Activated T-cell treated with anti-CD3 and anti-CD28 coated beads for 48 hours (primary cell): ENCODE measurements at places on chromosomes 13 and 19.

DNA sequence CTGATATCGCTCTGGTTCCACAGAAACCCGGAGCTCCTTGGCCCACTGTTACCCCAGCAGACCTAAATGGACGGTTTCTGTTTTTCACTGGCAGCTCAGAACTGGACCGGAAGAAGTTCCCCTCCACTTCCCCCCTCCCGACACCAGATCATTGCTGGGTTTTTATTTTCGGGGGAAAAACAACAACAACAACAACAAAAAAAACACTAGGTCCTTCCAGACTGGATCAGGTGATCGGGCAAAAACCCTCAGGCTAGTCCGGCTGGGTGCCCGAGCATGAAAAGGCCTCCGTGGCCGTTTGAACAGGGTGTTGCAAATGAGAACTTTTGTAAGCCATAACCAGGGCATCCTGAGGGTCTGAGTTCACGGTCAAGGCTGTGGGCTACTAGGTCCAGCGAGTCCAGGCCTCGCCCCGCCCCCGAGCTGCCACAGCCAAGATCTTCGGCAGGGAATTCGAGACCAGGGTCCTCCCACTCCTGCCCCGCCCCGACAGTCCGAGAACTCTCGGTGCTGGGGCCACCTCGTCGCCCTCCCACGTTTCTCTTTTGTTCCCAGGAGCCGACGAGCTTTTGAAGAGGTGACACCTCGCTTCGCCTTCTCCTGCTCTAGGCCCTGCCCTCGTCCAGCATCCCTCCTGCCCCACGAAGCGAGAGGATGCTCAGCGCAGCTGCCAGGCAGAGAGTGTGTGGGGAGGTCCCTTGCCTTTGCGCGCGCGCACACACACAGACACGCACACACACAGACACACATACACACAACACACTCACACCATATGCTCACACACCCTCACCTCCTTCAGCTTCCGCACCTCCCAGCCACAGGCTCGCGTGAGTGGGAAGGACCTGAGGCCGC, 8.8 kb downstream of the ZIC2 start:
- DNase-seq, result no peak

DNA sequence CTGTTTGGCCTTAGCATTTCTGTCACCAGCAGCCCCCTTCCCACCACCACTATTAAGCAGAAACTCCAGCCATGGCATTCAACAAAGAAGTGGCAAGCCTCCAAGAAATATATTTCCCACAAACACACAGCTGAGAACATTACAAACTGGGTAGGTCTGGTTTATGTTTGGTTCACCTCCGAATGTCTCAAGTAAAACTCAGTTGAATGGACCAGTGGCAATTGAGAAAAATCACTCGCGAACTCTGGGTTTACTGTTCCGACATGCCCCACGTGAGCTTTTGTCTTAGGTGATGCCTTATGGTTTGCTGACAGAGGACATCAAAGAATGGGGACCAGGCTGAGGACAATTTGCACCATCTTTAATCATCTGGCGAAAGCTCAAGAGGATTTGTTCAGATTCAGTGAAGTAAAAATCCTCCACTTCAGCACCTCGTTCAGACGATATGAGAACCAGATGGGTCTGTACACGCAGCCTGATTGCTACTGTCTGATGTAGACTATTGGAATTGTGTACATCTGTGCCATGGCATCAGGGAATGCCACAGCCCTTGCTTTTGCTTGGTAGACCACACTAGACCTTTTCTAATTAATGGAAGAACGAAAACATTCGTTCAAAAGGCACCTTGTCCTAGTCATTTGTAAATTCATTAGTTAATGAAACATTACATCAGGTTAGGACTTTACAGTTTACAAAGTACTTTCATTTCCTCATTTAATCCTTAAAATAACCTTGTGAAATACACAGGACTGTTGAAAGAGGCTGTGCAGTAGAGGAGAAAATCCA, 59.4 kb downstream of the SLC10A2 start:
- no peak for DNase-seq

GRCh38 chr19:51367255-51367564, 1.0 kb upstream of the ETFB start:
- no peak for DNase-seq

- DNase-seq, result no peak
Observed at GRCh38 chr19:38323291-38323690, 3.6 kb downstream of the KCNK6 start.

- no peak for DNase-seq
Observed at GRCh38 chr13:49464085-49464484, 20.0 kb downstream of the SETDB2 start.

DNA sequence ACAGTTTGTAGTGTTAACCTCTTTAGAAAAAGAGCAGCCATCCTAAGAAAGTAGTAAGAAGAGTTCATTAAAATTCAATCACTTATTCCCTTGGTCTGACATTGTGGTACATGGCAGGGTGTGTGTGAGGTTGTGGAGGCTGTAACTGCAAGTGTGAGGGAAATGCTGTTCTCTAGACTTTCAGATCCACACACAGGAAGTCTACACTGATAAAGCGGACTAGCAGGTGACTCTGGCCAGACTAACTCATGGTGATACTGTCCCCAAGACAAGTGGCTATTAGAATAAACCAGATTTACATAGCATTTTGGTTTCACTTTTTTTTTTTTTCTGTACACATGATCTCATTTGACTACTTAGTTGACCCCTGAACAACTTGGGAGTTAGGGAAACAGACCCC, 10.0 kb downstream of the MTIF3 start:
- DNase-seq, result no peak

- DNase-seq, result no peak
Observed at GRCh38 chr19:27759896-27760295, 1453.1 kb downstream of the UQCRFS1 start.

DNA sequence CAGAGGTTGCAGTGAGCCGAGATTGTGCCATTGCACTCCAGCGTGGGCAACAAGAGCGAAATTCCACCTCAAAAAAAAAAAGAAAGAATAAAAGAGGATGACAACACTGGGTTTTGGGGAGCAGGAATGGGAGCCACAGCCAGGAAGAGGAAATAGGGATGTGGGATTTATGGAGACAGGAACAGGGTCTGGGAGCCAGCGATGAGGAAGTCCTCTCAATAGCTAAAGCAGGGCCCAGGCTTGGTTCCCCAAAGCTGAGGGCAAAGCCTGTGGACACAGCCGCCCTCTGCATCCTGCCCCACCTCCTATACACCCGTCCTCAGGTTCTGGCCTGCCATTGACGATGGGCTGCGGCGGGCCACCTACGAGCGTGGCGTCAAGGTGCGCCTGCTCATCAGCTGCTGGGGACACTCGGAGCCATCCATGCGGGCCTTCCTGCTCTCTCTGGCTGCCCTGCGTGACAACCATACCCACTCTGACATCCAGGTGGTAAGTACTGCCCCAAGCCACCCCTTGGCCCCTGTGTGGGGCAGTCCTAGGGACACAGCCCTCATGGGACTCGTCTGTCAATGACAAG, 13.6 kb downstream of the HIPK4 start:
- DNase-seq, result no peak

DNA sequence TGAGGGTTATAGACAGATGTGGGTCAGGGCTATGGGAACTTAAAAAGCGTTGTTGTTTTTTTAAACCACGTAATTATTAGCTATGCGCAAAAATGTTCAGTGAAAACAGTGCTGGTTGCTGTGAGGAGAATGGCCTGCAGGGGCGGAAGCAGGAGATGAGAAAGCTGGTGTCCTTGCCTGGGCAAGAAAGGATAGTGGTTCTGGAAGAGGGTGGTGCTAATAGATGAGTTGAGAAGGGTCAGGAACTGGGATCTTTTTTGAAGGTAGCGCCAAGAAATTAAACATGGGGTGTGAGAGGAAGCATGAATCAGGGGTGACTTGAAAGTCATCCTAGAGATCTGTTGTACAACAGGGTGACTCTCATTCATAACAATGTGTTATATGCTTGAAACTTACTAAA, 4.8 kb upstream of the SMG9 start:
- no peak for DNase-seq

DNA sequence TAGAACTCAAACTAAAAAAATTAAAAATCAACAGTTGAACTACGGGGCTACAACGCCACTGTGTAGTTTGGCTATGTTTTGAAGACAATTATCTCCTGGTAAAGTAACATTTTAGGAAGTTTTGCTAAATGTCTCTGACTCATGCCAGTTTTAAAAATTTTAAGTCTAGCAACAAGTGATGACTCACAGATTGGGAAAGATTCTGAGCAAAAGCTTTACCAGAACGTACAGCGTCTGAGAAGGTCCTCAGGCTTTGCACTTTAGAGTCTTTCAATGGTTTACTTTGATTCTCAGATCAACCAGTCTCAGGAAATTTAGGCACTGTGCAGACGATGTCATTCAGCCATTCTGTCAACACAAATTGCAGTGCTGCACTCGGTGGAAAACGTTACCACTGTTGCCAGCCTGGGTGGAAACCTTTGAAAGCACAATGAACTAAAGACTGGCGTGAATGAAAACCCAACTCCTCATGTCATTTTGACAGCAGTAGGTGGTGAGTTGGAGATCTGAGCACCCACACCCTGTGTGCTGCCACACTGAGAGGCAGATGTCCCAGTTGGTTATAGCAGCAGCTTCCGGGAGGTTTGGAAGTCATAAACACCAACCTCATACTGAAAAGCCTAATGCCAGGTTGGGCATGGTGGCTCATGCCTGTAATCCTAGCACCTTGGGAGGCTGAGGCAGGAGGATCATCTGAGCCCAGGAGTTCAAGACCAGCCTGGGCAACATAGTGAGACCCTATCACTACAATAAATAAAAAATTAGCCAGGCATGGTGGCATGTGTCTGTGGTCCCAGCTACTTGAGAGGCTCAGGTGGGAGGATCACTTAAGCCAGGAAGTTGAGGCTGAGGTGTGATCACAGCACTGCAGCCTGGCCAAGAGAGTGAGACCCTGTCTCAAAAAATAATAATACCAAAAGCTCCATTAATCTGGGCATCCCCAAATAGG, 6.3 kb upstream of the WTIP start:
- no peak for DNase-seq

- no peak for DNase-seq
Observed at GRCh38 chr13:111115061-111115964, at the start of gene ARHGEF7. ARHGEF7 (plus strand) TSS chr13:111115310; CDS start chr13:111115527, 217 bp downstream.

DNA sequence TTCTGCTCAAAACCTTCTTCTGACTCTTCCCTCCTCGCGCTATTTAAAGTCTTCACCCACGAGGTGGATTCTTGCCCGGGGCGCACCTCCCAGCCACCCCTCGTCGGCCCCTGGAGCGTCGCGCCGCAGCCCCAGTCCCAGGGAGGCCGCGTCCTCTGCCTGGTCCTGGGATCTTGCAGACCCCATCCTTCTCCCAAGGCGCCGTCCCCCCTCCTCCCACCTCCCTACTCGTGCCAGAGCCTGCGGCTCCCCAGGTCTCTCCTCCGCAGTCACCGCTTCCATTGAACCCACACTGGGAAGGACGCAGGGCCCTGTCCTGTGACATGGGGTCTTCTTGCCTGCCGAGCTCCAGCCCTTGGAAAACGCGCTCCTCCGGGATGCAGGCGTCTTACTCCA, 486 bp downstream of the ZNF808 start:
- DNase-seq, result no peak

DNA sequence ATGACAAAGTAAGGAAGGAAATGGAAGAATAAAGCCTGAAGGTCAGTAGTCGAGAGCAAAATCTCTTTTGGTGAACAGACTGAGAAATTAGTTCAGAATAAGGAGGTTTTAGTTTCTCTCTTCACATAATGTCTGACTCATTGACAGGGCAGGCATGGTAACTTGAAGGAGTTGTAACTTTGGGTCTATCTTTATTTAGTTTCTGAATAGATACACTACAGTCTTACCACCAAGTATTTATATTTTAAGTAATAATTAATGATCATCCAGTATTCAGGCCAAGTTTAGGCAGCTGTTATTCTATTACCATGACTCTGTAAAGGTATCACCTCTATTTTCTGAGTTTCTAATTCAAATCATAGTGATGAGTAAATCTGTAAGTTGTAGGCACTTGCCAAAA, 219.9 kb downstream of the SPRY2 start:
- DNase-seq, result no peak

- DNase-seq, result no peak
Observed at GRCh38 chr19:10637894-10638293, 12.5 kb downstream of the SLC44A2 start.

DNA sequence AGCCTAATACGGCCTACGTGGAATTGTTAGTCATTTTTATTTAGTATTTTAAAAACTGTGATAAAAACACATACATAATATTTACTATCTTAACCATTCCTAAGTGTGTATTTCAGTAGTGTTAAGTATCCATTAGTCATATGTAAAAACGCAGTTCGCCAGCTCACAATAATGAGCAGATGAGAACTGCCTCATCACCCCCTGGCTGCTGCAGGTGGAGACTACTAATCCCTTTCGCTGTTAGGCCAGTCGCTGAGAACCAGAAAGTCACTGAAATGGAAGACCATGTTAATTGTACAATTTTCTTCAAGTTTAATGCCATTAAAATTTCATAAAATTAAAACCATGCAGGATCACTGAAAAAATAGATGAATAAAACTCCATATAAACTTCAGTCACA, 1.6 kb downstream of the ESD start:
- DNase-seq, result no peak
